H7 (cell line): ENCODE measurements at places on chromosomes 7 and 10. TPM values are rescaled to one million over a fixed set of nuclear protein-coding genes. Genes with fewer than 3 reads are reported as not detected.

The AKR1C8 gene
- total RNA-seq, result not detected in 2 replicates

DNA sequence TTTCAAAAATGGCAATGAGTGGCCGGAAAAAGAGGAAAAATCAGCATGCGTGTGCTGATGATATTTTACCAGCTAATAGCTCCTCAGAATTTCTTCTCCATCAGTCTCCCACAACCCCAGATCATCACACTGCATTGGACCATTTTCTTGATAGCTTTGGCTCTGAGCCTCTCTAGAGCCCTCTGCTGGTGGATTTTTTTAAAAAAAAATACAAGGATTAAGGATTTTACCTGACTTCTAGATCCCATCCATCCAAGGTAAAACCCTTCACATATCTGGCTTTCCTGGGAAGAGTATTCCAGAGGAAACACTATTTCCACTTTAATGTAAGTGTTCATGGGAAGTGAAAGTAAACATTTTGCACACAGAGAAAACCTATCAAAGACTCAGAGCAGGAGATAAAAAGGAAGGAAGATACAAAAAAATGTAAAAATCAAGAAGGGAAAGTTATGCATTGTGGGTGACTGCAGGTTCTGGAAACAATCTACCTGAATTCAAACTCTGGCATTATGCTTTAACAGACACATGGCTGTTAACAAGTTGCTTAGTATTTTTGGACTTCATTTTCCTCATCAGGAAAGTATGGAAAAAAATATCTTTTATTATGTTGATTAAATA, 380.9 kb downstream of the LRRTM3 start:
- peak; percentile 68 for DNase-seq

GRCh38 chr7:30178748-30179436, 44.1 kb downstream of the MTURN start:
- DNase-seq, result no peak

- DNase-seq, result no peak
Observed at GRCh38 chr7:147640821-147641220, 949.7 kb upstream of the C7orf33 start.

GRCh38 chr10:68235111-68235510, 3.2 kb upstream of the ATOH7 start:
- DNase-seq, result no peak

The MRLN gene
- not detected in 2 replicates for total RNA-seq

DNA sequence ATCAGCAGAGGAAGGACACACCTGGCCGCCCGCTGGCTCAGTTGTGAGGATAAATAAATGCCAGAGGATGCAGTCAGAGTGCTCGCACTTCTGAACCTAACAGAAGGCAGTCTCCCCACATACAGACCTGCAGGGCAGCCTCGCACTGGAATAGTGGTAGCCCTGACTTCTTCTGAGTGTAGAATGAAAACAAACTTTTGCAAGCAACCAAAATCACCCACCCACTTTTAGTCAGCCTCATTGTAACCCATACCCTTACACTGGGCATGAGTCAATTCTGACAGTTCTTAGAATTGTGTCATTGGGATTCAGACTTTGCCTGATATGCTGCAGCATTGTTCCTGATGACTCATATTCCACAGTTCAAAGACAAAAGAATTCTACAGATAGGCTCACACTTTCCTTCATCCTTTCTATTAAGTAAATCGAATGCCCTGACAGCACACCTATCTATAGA, 167.0 kb upstream of the CDK1 start:
- DNase-seq, result no peak

- DNase-seq, result no peak
Observed at GRCh38 chr10:246431-246830, 111.2 kb downstream of the ZMYND11 start.

DNA sequence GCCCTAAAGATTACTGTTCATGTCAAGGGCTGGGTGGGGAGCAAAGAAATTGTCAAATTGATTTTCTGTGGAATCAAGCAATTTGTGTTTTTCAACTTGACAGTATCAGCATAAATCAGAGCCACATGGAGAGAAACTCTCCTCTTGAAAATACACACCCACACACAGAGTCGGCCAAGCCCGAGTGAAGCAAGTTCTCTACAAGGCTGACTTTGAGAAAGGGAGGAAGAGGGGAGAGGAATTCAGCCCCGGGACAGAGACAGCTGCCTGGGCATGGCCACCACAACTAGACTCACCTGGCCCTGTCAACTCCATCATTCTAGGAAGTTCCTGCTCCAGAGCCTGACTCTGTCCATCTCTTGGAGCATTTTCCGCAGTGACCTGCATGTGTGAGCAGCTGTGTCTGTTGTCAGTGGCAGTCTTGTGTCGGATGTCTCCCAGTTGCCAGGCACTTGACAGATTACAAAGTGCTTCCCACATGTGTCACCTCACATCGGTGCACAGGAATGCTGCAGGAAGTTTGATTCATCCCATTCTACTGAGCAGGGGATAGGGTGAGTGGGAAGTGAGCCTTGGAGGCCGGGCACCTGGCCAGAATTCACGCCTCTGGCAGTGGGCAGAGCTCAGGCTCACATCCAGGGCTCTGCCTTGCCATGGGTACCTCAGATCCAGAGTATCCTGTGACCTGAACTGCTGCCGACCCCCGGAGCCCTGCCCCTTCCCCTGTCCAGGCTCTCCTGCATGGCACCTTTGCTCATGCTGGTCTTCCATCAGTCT, 37.9 kb downstream of the ADAM12 start:
- no peak for DNase-seq

- peak; percentile 67 for DNase-seq
Observed at GRCh38 chr7:135801045-135801693, 52.6 kb upstream of the FAM180A start.

DNA sequence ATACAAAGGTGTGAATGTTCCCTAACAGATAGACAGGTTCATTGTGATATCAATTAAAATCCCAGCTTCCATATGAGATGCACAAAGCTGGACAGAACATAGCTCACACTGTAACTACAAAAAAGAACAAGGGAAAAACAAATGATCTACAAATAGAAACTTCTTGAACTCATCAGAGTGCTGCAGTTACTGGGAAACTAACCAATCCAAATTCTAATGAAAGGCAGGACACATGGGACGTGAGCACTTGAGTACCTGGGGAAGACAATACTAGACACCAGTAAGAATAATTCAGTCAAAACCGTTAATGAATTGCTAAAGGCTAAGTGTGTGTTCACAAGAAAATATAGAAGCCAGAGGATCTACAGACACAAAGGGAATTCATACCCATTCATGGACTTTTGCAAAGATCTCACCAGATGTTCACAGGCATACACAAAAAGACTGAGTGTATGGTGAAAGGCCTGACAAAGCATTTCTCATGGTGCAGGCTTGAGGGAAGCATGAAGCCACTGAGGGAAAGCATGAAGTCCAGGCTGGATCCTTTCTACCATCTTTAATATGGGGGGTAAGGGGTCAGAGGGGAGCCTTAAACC, 7.8 kb upstream of the GPR22 start:
- DNase-seq, result no peak

The WNT8B gene
- 0.10 and 0.37 TPM in 2 replicates for total RNA-seq

DNA sequence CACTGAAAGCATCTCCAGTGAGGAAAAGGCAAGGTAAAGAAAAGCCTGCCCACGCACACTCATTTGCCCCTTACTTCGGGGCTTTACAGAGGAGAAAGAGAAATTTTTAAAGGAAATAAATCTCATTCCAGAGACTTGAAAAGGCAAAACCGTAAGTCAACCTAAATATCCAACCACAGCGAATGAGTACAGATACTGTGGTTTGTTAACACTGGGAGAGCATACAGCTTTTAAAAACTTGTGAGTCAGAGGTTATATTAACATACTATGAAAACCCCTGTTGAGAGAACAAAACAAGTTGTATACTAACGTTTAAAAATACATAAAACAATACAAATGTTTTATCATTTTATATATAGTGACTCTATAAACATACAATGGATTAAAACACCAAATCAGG, 28.6 kb upstream of the ST7 start:
- no peak for DNase-seq

GRCh38 chr10:49299816-49300139, 808 bp downstream of the C10orf71 start:
- no peak for DNase-seq

DNA sequence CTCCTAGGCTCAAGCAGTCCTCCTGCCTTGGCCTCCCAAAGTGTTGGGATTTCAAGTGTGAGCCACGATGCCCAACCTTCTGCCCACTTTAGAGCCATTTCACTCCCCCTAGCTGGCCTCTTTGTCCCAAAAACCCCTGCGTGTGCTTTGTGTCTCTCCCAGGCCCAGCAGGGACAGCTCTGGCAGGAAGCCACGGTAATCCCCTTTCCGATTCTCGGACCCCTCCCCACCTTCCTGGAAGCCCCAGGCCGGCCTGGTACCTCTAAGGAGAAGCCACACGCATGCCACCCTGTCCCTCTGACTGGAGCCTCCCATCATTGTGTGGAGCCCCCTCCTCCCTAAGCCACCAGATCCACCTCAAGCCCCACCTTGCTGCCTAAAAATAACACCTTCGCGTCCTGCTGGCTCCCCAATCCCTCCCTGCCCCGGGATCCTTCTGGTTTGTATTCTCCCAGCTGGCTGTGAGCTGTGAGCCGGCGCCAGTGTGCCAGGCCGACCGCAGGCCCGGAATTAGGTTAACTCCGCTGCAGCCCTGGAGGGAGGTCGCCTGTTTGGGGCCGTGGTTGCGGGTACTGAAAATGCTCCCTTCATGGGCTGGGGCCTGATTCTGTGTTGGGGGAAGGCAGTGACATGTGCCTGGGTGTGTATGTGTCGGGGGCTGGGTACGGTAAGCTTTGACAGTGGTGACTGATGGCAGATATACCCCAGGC, 16.4 kb upstream of the SRRM3 start:
- peak; percentile 69 for DNase-seq

- no peak for DNase-seq
Observed at GRCh38 chr10:124198125-124198501, 104.7 kb upstream of the CHST15 start.

- DNase-seq, result no peak
Observed at GRCh38 chr7:105127179-105127578, 113.2 kb downstream of the KMT2E start.

GRCh38 chr7:2980401-2981102, 63.1 kb downstream of the CARD11 start:
- DNase-seq, result no peak

The PRKAR1B gene
- 32.4 and 32.8 TPM in 2 replicates for total RNA-seq

- peak; percentile 5 for DNase-seq
Observed at GRCh38 chr7:85750454-85750949, 563.6 kb upstream of the SEMA3D start.

The CDCA7L gene
- total RNA-seq, result 128 and 174 TPM in 2 replicates

- DNase-seq, result no peak
Observed at GRCh38 chr7:105920766-105921165, 42.3 kb upstream of the CDHR3 start.
